DMS153 (cell line): ENCODE measurements at places on chromosomes 4 and X.

GRCh38 chr4:98932539-98932938 is 3.6 kb upstream of the EIF4E start:
- no peak for DNase-seq

DNA sequence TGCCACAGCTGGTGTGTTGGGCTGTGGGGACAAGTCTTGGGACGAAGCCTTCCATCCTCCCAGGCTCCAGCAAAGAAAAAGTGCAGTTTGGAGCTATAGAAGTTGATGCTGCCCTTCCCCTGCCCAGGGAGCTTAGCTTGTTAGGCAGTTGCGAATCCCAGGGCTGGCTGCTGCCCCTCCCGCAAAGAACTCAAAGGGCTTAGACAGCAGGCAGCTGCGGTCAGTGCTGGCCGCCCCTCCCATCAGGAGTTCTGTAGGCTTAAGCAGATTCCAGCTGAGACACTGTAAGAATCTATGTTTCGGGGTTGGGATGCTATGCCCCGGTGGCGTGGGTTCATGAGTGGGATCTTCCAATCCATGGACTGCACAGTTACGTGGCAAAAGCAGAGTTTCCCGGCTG is 956.7 kb downstream of the GLUD2 start:
- no peak for DNase-seq

- peak; percentile 52 for DNase-seq
These were observed 93.0 kb upstream of the ANK2 start for GRCh38 chr4:112956484-112956896.

DNA sequence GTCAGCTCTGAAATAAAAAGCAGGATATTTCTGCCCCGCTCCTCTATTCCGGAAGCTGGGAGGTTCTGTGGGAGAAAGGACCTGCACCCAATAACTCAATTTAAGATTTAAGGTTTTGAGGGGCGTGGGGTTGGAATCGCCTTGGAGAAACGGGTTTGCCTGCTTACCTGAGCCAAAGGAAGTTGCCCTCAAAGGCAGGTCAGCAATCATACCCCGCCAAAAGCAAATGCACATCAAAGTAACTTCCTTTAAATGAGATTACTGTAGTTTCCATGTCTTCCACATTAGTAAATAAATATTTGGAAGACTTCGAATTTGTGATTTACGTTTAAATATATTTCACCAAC is 978 bp upstream of the HS3ST1 start:
- no peak for DNase-seq

DNA sequence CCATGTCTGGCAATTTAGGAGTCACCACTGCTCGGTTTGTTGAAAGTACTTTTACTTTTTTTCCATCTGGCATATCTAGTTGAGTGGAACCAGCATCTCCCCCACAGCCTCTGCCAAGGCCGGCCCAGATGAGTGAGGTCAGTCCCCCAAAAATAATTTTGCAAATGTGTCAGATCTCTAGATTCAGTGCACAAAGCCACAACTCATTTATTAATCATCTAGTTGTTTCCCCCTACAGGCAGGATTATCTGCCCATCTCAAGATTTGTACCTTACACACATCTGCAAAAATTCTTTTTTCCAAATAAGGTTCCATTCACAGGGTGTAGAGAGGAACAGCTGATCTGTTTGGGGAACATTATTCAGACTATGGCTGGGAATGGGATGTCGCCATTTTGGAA is 174.0 kb upstream of the MXRA5 start:
- DNase-seq = no peak

DNA sequence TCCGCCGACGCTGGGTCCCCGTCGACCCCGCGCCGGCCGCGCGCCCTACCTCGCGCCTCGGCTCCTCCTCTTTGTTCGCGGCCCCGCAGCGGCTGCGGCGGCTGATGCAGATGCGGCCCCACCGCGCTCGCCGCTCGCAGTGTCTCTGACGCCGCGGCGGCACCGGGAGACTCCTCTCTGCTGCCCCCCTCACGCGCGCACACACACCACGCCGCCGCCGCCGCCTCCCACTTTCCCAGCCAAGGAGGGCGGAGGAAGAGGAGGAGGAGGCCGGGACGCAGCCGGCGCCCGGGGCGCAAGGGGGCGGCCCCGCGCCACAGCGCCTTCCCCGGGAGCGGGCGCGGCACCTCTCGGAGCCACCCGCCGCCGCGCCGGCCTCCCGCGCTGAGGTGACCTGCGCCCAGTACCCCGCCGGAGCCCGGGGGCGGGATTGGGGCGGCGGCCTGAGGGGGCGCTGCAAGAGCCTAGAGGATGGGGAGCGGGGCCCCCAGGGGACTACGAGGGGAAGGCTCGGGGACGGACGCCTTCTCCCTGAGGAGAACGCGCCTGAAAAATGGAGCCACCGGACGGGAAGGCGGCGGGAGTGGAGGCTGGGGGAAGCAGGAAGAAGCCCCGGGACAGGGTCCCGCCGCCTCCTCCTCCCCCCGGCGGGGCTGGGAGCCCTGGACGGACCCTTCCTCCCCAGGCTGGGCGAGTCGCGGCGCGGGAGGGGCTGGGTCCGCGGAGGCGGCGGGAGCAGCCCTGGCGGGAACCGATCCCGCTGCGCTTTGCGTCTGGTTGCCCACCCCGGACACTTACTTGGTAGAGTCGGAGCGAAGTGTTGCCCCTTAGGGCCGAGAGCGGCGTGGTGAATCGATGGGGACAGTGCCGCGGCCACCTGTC is at the start of gene SH3RF1:
SH3RF1 (minus strand) TSS at position 147 of the 882 bp plus-strand sequence. CDS start 1,744 bp downstream, outside the sequence.
- peak; percentile 60 for DNase-seq

DNA sequence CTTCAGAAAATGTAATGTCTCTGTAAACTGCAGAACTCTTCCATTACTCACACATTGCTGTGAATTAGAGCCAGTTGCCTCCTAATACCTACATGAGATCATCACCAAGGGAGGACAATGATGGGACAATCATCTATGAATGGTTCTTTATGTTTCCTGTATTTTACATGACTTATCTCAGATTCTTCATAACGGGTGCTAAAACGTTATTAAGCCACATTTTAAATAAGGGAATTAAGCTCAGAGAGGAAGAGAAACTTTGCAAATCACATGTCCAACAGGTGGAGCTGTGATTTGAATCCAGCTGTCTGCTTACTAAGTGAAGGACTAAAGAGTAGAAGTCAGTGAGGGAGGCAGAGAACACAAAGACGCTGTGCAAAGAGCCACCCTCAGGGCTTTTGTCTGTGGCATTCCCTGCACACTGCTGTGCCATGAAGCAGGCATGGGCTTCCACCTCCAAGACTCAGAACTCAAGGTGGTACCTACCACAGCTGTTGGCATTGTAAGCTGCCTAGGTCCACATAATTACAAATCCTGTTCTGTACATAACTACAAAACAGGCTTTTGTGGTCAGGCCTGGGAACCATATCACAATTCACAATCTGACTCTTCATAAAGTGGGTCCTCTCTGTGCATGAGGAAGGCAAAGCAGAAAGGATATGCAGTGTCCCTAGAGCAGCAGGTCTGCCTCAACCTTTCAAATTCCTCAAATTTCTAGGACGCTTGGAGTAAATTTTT is 12.8 kb downstream of the TBC1D9 start:
- DNase-seq = peak; percentile 12

DNA sequence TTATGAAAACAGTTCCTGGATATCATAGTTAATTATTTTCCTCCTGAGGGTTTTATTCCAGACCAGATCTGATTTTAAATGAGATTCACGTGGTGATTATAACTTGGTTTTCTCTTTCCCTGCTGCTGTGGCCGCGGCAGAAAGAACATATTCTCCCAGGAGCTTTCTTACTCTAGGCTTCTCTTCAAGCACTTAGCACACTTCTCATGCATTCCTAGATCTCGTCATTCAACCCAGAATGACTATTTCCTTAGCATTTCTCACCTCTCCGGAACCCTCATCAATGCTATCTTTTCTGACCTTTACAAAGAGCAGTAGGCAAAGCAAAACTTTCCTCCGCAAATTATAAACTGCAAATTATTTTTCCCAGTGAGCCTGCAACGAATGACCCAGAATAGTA is 122.9 kb downstream of the GPAT3 start:
- no peak for DNase-seq

DNA sequence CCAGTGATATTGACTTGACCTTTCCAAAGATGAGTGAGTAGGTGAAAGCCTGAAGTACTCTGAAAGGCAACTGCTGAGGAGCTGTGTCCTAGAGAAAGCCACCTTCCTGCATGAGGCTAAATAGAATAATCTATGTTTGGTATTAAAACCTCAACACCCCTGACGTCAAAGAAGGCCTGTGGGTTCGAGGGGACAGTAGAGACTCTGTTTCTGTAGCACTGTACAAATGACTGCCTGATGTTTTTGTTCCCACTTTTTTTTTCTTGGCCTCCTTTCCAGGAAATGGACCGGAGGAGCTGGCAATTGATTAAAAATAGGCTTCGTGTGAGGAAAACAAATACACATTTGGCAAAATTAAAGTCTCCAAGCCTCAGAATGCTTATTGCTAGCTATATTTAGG is 29.5 kb downstream of the TMEM255A start:
- DNase-seq = no peak

- DNase-seq = no peak
These were observed 91.5 kb upstream of the PPARGC1A start for GRCh38 chr4:23981328-23981727.

GRCh38 chr4:152997771-152998487 is 61.8 kb downstream of the FHDC1 start:
- no peak for DNase-seq

- DNase-seq = peak; percentile 65
These were observed 105.8 kb downstream of the GEMIN8 start for GRCh38 chrX:13923845-13924244.

DNA sequence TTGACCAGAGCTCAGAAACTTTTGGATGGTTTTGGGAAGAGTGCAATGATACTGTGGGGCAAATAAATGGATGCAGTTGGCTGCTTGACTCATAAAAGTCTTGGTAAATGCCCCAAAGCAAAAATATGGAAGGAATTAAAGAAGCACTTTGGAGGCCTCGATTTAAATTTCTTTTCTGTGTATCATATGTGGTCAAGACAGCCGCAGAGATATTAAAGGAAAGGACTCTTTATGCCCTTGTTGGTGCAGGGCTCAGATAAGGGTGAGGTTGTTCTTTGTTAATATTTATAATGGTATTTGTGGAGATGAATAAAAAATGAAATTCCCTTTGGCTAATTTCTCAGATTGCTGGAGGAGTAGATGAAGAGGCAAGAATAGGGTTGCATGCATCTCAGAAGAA is 90.2 kb downstream of the NHS start:
- DNase-seq = no peak

DNA sequence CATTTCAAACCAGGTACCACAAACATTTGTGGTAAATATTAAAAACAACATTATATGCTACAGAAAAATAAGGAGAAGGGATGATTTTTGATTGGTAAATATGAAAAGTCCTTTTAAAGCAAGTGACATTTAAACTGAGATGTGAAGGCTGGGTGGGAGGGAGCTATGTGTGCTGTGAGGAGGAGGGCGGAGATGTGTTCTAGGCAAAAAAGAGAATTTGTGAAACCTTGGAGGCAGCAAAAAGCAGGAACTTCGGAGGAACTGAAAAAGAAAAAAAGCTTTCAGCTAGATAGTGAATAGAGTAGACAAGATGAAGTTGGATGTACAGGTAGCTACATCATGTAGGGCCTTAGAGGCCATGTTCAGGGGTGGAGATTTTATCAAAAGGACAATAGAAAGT is 10.1 kb upstream of the ARAP2 start:
- DNase-seq = no peak

DNA sequence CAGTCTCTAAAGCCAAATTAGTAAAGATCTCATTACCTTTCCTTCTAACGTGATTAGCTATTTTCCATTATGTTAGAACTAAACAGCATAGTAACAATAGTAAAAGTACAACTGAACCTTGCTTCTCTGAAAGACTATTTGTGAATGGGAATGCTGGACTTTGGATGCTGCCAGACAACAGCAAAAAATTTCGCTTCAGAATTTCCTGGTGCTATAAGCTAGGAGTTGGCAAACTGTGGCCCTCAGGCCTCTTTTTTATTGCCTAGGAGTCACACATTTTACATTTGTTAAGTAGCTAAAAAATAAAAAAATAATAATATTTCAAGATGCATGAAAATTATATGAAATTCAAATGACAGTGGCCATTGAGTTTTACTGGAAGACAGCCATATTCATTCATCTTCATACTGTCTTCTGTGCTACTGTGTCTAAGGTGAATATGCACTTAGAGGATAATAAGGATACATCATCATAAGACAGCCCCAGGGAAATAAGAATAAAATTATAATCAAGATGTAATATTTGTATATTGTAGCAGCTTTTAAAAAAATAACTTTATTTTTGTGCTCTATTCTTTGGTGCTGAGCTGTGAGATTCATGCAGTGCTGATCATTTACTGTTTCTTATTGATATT is 34.6 kb downstream of the RASGEF1B start:
- no peak for DNase-seq

DNA sequence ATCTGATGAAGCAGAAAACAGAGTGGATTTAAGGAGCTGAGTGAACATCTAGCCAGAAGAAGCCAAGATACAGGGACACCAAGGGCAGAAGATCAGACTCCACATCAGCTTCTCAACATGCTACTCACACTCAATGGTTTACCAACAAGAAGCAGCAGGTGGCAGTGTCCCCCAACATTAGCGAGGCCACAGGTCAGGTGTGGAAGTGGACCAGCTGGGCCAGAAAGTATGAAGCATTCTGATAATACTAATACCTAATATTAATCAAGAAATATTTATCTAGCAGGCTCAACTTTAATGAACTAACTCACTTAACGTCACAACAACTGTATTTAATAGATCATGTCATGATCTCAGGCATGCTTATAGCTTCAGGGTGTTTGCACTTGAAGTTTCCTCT is 73.4 kb upstream of the TTC29 start:
- DNase-seq = no peak

DNA sequence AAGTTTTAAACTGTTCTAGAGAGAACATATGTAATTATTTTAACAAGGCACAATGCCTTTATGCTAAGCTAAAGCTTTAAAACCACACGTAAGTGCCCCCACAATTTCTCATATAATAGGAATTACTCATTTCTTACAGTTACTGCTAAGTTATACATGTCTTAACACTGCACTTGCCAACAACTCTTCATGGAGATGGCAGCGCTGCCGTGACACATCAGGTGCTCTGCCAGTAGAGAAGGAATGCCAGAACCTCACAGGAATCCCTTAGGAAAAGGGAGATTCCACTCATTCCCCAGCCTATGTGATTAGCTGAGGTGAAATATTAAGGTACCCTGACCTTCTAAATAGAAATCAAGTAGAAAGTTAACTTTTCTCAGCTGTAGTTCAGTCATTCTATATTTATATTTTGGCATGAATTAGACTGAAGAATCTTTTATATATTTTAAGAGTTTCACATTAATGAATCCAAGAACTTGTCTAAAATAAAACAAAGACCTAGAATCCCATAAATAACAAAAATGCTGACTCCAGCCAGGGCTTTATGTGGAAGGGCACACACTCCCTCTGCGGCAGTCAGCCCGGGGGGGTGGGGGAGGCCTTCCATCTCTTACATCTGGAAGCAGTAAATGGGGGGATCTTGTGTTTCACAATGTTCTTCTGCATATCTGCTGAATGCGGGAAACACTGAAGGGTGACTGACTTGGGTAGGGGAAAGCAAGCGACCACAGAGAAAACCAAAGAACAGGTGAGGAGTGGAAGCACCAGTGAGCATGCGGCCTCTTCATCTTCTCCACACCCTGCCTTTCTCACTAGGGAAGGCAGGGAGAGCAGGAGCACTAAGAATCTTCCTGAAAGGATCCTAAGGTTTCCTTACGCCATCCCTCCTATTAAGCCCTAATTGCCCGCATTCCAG is 23.7 kb downstream of the ACSL1 start:
- DNase-seq = no peak

GRCh38 chrX:150663073-150663472 is 30.1 kb upstream of the MTMR1 start:
- peak; percentile 41 for DNase-seq
